ENCODE measurements at places on chromosomes 6 and 20. TPM values are rescaled to one million over a fixed set of nuclear protein-coding genes. Genes with fewer than 3 reads are reported as not detected.

Gene PARD6B
- total RNA-seq: 9.3 TPM

Gene ADGB
- total RNA-seq: 0.10 TPM

- DNase-seq: no peak
These were observed 230.1 kb upstream of the SUPT3H start for GRCh38 chr6:45607798-45608197.

DNA sequence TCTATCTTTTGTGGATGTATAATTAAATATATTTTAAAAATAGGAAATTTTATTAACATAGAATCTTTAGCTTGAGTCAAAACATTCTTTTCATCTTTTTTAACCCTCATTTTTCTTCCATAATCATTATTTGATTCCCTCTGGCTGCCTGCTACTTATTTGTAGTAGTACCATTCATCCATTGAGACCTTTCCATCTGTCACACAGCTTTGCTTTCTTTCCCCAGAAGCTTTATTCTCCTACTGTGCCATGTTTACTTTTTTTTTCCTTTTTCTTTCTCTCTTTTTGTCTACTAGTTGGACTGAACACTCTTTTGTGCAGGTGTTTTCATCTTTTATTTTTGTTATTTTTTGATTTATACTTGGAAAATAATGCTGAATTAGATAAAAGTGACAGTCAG, 522.6 kb upstream of the MMS22L start:
- no peak for DNase-seq

DNA sequence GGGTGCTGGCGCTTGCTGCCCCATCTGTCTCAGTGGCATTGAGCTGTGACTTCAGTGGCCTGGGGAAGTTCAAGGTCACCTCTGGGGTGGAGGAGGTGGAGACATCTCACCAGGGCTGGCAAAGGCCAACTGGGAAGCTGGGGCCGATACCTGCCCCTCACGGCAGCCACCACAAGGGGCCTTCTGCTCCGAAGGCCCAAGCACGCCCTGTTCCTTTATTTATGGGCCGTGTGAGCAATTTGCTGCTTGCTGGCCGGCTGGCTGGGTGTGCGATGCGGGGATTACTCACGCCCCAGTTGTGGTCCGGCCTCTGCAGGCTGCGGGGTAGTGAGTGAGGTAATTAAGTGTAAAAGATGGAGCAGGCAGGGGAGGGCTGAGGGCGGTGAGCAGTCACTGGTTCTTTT, 13.2 kb upstream of the SCRT2 start:
- no peak for DNase-seq

DNA sequence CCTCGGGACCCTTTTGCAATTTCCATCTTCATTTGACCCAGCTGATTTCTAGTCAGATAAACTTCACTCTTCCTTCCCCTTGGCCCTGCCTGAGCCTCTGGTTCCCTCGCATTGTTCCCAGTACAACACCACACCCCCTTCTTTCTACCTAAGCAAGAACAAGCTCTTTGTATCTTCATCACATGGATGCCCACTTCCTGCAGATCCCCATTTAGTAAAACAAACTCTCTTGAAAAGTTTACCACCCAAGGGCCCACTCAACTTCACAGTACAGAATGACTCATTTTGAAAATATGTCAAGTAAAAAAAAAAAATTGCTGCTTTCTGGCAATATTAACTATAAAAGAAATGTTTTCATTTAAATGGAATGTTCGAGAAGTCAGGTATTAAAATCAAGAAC, 5.2 kb downstream of the FAXC start:
- no peak for DNase-seq

Gene PDE10A
- 9.2 TPM for total RNA-seq

GRCh38 chr20:20341371-20341770, 26.5 kb upstream of the INSM1 start:
- no peak for DNase-seq

DNA sequence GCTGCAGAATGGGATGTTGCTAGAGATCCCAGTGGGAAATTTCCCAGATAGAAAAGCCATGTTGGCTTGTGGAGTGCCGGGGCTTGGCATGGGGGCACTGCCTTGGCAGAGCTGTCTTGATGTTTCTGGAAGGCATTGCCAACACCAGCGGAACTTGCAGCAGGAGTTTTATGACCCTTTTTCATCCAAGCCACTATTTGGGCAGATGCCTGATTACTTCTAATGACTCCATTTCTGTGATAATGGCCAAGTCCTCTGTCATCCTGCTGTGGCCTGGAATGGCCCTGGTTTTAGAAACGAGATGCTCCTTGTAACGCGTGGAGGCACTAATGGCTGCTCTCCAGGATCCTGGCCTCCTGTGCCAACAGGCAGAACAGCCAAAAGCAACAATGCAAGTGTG, 229.0 kb downstream of the ZNF217 start:
- DNase-seq: no peak

DNA sequence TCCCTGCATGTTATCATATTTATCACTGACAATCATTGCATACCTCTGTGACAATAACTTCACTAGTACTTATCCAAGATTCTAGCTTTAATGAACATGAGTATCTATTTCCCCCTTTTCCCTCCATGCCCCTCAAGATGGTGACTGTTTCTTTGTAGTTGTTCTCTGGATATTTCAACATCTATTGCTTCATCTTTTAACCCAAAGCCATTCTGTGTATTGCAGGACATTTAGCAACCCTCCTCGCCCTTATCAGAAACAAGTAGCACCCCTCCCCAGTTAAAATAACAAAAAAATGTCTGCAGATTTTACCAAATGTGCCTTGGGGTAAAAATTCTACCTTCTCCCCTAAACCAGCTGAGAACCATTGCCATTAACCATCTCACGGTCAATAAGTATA, 979.8 kb upstream of the MANEA start:
- DNase-seq: no peak

DNA sequence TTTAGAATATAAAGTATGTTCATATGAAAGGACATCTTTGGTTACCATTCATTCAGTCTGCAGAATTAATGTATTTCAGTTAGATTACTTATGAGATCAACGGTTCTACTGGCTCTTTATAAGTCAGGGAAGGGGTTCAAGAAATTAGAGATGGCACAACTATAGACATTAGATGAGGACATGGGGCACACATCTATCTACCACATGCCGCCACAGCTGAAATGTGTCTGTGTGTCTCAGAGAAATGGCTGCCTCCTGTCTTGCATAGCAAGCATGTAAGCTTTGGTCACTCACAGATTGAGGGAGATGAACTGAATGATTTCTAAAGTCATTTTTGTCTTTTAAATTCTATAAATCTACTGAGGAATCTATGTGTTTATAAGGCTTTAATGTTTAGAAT, 128.9 kb upstream of the FAM184A start:
- no peak for DNase-seq

Measured in skin of body (tissue), 3 donors.